Astrocyte (in vitro differentiated cells and primary cell): ENCODE measurements at places on chromosomes 1 and 21. TPM values are rescaled to one million over a fixed set of nuclear protein-coding genes. Genes with fewer than 3 reads are reported as not detected.

- DNase-seq: no peak
Observed at GRCh38 chr1:222728746-222729145, 8.3 kb upstream of the FAM177B start.

- DNase-seq: no peak
Observed at GRCh38 chr1:91818713-91818975, 67.3 kb downstream of the TGFBR3 start.

GRCh38 chr1:68273530-68273929 lies 41.2 kb upstream of the WLS start:
- no peak for DNase-seq

GRCh38 chr1:110339407-110340206 lies 430 bp downstream of the RBM15 start:
- peak; percentile 26 for DNase-seq

DNA sequence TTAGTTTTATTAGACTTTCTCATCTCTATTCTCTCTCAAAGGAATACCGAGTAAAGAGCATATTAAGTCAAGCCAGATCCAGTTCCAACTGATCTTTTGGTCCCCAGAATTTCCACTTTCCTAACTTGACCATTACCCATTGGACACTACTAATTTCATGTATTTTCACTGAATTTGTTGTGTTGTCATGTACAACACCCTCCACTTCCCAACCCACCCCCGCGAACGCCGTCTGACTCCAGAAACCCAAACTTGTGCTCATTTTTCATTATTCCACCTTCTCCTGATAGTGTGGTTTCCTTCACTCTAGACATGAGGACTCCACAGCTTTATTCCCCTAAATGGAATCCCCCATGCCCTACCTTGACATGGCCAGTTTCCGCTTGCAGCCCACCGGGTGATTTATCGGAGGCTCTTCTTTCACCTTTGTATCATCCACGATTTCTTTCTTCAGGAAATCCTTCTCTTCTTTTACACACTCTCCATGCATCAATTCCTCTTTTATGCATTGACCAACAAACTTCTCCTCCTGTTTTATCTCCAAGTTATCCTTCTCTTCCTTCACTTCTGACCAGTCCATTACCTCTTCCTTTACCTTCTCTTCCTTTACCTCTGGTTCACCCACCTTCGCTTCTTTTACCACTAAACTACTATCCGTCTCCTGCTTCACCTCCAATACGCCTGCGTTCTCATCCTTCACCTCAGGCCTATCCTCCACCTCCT lies 805 bp downstream of the ZNHIT6 start:
- no peak for DNase-seq

The KLHL12 gene
- total RNA-seq: 23.9 and 24.9 TPM in 2 replicates

The TRNP1 gene
- 16.4 and 19.2 TPM in 2 replicates for total RNA-seq
